ENCODE measurements at places on chromosomes 12 and 14.

DNA sequence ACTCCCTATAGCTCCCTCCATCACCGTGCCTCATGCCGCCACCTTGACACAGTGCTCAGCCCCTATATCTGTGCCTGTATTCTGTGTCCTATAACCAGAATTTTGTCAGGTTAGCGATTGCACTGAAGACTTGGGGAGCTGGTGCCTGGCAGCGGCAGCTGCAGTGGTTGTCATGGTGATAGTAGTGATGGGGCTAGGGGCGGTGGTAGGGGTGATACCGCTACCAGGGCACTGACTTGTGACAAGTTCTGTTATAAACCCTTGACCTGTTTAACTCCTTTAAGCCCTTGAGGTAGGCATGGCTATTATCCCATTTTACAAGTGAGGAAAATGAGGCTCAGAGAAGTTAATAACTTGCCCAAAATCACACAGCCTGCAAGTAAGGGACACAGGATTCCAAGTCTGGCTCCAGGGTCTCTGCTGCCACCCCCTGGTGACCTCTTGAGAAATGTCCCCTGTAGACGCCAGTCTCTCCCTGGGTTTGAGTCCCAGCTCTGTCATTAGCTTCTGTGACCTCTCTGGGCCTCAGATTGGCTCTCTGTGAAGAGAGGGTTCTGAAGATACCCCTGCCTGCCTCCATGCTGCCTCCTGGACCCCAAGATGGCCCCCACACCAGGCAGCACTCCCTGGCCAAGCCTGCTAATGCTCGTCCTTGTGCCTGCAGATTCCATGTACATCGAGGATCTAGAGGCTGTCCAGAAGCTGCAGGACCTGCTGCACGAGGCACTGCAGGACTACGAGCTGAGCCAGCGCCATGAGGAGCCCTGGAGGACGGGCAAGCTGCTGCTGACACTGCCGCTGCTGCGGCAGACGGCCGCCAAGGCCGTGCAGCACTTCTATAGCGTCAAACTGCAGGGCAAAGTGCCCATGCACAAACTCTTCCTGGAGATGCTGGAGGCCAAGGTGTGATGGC is 121.9 kb downstream of the ESRRB start:
- DNase-seq = no peak

- DNase-seq = no peak
Measured at GRCh38 chr14:61325166-61325565, 3.8 kb downstream of the PRKCH start.

DNA sequence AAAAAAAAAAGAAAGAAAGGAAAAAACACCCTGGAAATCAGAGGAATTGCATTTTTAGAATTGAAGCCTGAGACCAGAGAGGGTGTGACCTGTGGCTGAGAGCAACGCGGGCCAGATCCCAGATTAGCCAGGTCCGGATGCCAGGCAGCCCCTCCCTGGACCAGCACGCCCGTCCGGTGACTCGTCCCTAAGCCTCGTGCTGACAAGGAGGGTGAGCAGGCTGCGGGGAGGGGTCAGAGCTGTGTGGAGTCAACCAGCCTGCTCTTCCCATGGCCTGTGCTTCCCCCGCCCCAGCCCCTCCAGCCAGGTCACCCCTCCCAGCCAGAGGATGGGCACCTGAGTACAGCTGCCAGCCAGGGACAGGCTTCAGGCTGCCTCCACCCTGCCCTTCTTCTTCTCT is 4.2 kb upstream of the KLC1 start:
- DNase-seq = peak; percentile 36

- peak; percentile 67 for DNase-seq
Measured at GRCh38 chr12:123076604-123077297, 74.1 kb downstream of the PITPNM2 start.

DNA sequence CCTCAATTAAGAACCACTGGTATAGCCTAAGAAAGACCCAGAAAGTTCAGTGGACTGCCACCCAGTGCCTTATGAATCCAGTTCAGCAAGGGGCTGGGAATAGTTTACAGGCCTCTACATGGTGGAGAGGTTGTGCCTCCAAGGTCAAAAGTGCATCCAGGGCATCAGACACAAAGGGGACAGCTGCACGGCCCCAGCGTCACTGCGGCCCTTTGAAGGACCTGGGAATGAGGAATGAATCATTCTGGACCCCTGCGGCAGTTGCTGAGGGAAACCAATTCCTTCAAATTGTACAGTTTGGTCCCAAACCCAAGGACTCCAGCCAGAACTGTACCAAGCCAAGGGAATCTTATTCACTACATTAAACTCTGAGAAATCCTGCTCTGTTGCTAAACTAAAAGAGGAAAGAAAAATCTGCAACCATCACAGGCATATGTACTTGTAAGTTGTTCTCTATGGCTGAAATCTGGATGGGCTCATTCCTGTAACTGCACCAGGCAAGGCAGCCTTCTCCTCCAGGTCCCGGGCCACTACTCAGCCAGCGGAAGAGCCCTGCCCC is 10.9 kb upstream of the NGB start:
- DNase-seq = no peak

DNA sequence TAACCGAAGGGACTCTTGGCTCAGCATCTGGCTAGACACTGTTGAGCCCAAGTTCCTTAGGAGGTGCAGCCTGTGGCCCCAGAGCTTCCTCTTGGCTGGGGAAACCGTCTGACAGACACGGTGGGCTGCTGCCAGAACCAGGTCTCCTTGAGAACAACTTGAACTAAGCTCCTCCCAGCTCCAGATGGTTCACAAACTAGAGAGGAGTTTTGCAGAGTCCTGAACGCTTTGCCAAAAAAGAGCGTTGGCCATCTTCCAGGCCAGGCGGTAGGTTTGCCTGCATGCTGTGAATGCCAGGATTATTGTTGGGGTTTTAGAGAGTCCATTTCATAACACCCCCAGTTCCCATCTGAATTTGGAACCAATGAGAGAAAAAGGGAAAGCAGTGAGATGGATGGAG is 399.8 kb downstream of the RGS6 start:
- no peak for DNase-seq

- DNase-seq = no peak
Measured at GRCh38 chr14:105366386-105367074, 31.8 kb upstream of the TEX22 start.

GRCh38 chr12:12741660-12742059 is 24.5 kb downstream of the CDKN1B start:
- DNase-seq = no peak

- DNase-seq = no peak
Measured at GRCh38 chr12:9124383-9125031, 8.8 kb upstream of the A2M start.

- DNase-seq = no peak
Measured at GRCh38 chr12:128797119-128798118, 26.3 kb downstream of the SLC15A4 start.

DNA sequence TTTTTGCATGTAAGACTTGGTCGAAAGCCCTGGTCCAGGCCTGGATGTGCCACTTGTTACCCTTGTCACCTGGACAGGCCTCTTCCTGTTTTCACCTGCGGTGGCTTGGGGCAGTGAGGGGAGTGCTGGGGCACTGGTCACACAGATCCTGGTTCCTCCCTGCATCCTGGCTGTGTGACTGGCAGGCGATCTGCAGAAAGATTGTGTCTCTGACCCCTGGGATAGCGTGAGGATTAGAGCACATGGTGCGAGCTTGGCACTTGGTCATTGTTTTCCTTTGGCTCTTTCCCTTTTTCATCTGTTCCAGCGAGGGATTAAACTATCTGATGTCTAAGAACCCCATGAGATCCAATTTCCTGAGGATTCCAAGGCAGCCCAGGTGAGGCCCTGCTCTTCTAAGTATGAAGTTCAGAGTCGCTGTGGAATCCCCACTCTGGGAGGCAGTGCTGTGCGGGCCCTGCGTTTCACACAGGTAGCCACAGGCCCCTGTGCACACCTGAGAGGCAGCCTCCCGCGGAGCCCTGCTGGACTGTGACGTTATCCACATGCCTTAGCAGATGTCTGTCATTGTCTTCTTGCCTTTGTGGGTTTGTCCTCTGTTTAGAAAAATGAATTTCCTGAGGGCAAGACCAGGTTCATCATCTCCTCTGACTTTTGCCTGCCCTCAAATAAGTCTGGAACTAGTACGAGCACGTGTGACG is 288.4 kb downstream of the CACNA1C start:
- no peak for DNase-seq

- no peak for DNase-seq
Measured at GRCh38 chr14:64191756-64192155, 102.4 kb downstream of the ESR2 start.

DNA sequence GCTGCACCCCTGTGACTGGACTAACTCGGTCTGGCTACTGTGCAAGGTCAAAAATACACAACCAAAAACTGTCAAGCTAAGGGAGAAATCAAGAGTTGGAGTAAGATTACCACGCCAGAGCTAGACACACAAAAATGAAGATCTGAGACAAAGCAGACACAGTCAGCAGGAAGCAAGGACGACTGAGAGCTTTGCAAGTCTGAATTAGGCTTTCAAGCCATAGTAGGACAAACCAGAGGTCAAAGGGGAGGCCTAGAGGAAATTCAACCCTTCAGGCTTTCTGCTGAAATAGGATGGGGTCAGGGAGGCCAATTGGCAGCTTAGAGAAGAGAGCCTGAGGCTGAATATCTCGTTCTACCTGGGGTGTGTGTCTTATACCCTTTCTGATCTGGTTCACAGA is 117.3 kb downstream of the LLPH start:
- no peak for DNase-seq
